Left hindlimb (tissue), 1 donor: ENCODE measurements at places on chromosomes 3 and 15.

GRCh38 chr3:79986338-79986737 is 218.5 kb upstream of the ROBO1 start:
- DNase-seq: no peak

GRCh38 chr3:48299746-48300712 is 33.4 kb downstream of the SPINK8 start:
- no peak for DNase-seq

GRCh38 chr15:98753726-98754656 is 105.7 kb downstream of the IGF1R start:
- DNase-seq: no peak

DNA sequence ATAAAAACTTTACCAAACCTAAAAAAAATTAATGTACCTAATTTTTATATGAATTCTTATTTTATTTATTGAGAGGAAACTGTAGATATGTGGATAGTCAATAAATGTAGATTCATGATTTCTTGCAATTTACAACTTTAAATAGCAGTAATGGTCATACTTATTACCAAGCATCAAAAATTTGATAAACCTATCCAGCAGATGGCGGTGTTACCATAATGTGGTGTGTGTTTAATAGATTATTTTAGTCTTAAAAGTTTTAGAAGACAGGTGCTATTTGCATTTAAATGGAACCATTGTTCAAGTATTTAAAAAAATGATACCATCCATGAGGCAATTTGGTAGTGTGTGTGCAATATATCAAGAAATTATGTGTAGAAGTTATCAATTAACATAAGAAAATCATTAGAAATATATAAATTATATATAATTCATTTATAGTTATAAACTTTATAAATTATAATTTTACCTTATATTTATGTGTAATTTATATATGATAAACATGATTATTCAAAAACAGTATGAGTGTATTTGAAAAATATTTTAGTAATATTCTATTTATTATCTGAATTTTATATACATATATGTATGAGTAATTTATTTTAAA is 176.0 kb upstream of the BCHE start:
- no peak for DNase-seq

DNA sequence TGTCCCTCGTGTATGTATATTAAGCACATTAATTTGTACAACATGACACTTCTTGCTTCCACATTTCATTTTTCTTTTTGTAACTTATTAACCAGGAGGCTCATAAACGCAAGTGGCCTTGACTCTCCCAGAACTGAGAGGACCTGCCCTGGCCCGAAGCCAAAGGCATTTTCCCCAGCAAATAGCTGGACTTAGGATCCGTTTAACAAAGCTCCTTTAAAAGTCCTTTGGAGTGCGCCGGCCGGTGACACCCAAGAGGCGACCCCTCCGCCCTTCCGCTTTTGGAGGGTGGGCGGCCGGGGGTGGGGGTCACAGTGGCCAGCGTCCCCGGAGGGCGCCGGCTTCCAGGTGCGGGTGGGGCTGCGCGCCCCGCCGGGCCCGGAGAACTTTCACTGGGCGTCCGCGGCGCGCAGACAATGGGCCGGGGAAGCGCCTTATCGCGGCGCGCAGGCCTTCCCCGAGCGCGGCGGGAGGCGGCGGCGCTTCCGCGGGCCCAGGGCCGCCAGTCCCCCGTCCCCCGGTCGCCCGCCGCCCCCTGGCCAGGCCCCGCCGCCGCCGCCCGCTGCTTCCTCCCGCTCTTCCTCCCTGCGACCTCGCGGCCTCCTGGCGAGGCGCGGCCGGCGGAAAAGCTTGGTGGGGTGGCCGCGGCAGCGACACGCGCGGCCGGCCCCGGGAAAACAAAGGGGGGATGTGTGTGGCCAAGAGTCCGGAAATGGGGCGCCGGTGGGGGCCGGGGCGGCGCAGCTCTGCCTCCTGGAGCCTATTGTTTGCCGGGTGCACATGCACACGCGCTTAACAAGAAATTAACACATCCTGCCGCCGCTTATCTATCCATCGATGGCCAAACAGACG is 613.4 kb downstream of the MCTP2 start:
- peak; percentile 81 for DNase-seq

DNA sequence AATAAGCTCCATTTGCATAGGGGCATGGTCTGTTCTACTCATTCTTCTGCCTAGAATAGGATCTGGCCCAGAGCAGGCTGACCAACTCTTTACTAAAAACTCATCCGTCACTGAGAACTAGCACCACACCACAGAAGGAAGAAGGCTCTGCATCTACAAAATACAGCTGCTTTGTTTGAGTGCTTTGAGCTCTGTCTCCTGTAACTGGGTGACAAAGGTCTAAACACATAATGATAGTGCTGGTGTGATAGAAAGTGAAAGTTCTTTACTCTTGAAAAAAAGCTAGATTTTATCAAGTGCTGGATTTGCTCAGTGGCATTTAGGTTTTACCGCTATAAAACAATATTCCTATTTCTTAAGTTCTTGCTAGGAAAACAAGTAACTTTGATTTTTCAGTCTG is 140.7 kb downstream of the FHIT start:
- DNase-seq: no peak

- no peak for DNase-seq
Measured at GRCh38 chr3:23919628-23920027, 2.7 kb downstream of the RPL15 start.

DNA sequence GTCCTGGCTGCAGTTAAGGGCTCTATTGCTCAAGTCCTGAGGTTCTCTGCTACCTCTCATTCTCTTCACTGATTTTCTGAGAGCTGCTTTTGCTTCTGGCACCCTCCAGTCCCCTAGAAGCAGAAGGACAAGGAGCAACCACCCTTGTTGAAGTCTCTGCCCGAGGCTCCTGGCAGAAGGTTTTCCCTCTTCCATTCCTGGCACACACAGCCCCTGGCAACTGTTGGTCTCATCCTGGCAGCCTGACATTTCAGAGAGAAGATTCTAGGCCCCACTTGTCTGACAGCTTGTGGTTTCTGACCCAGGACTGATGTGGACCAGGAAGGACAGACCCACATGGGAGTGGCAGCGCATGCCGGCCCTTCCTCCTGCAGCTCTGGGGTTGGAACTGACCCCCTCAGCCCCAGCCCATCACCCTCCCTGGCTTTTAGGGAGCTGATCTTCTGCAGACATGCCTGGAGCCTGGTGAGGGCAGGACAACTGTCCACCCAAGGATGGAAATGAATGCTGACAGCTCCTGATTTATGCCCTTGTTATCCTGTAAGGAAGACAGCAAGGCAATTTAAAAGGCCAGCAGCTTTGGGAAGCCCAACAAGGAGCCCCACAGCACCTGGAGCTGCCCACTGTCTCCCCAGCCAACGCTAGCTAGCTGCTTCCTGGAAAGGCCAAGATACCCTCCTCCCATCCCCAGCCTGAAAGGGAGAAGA is 13.0 kb upstream of the NTRK3 start:
- no peak for DNase-seq

- DNase-seq: no peak
Measured at GRCh38 chr15:42175671-42176070, 19.2 kb upstream of the PLA2G4F start.

- DNase-seq: no peak
Measured at GRCh38 chr15:83474578-83474977, 27.4 kb downstream of the SH3GL3 start.

GRCh38 chr3:166223120-166223519 is 385.9 kb upstream of the BCHE start:
- no peak for DNase-seq

DNA sequence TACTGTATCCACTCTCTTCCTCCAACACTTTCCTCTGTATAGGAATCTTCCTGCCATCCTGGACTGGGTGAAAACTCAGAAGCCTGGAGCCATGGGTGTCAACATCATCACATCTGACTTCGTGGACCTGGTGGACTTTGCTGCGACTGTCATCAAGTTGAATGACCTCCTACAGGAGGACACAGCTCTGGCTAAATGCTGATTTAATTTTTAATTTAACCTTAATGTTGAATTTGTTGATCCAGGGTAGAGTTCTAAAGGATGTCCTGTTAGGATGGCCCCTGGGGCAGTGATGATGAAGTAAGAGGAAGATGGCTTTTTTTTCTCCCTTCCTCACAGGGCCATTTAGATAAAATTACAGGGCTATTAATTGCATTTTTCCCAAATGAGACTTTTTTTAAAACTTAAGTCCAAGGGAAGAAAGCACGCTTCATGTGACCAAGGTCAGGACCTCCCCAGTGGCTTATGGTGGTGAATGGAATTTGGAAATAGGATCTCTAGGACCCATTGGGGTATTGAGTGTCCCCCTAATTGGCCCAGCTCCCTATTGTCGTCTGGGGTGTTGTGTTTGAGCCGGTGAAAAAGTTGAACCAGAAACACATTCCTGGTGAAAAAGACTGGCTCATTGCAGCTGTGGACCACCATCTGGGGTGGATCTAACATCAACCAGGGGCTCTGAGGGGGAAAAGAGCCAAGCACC is 125.7 kb upstream of the ZBED2 start:
- no peak for DNase-seq

DNA sequence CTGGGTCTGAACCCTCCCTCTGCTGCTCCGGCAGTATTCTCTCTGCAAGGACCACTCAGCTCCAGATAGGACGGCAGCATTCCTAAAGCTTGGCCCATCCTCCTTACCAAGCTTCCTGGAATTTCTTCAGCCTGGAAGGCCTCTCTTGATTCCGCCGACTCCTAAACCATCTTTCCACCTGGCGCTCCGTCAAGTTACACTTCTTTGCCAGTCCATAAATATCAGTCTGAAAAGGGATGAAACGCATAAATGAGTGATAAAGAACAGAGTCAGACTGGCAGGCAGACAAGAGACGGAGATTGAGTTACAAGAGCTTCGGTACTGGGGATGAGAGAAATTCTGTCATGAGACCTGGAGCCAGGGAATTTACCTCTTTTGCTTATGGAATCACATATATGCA is 44.3 kb downstream of the CERS3 start:
- DNase-seq: peak; percentile 44

DNA sequence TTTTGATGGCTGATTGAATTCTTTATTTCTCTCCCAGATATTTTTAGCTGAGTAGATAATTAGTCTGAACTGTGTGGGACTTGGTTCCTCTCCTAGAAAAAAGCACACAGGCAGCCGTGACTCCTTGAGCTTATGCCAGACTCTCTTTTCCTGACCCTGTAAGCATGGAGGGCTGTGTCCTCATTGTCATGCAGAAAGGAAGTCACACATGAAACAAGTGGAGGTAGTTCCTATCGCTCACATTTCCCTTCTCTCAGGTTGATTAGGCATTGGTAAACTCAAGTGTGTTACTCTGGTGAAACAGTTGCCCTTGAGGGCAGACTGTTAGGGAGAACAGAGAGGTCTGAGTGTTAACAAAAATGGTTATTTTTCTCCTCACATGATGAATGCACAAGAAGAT is 6.3 kb upstream of the RTP4 start:
- no peak for DNase-seq

DNA sequence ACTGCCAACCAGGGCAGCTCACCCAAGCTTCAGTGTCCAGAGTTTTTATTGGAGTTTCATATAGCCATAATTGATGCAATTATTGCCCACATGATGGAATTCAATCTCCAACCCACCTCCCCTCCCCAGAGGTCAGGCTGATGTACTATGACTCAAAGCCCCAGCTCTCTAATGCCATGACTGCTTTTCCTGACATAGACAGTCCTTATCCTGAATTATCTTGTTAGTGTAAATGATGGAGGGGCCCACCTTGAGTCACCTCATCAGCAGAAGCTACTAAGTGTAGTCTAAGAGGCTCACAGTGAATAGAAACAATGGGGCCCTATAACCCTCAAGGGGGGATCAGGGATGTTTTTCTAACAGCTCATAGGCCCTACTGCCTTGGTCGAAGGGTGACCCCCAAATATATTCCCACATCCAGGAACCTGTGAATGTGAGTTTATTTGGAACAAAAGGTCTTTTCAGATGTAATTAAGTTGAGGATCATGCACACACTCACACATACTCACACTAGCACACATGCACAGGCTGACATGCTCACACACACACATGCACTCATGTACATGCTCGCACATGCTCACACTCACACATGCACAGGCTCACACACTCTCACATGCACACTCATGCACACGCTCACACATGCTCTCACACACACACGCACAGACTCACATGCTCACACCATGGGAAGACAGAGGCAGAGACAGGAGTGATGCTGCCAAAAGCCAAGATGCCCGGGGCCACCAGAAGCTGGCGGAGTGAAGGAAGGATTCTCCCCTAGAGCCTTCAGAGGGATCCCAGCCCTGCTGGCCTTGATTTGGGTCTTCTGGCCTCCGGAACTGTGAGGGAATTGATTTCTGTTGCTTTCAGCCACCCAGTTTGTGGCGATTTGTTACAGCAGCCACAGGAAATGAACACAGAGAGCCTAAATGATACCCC is 131.2 kb upstream of the SMAD3 start:
- DNase-seq: no peak

DNA sequence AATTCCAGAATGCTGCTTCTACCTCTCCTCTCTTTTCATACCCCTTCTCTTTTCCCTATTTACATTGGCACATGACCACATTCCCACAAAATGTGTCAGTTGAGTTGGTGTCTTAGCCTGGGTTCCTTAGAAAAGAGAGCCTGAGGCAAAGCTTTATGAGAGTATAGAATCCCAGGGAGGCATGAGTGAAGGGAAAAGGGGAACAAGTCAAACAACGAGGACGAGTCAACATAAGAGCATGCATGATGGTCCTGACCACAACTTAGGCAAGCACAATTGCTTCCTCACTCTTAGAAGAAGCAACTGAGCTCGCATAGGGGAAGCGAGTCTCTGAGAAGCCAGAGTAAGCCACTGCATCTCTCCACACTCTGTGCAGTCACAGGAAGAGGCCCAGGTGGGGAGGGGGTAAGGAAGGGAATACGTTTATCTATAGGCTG is 15.4 kb upstream of the ZNF774 start:
- DNase-seq: no peak

DNA sequence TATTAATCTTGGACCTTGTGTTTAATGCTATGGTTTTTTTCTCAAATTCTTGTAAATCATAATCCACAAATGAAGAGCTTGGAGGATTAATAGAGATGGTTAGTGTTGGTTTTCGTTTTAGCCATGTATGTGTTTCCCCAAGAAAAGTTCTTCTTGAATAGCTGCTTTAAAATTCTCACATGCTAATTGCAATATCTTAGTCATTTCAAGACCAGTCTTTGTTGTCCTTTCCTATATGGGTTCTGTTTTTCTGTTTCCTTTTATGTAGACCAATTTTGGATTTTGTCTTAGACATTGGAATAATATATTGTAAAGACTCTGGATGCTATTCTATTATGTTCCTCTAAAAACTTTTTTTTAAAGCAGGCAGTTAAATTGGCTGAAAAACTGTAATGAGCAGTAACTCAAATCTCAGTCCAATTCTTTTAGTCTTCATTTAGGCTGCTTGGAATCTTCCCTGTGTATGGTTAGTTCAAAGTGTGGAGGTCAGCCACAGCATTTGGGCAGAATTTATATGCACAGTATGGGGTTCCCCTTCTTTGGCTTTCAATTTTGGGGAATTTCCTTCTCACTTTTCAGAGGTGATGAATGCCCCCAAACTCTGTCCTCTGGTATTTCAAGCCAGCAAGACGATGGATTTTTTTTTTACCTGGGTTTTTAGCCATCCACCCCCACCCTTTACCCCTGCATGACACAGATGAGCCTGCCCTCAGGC is 39.1 kb upstream of the DNAJC13 start:
- DNase-seq: no peak

DNA sequence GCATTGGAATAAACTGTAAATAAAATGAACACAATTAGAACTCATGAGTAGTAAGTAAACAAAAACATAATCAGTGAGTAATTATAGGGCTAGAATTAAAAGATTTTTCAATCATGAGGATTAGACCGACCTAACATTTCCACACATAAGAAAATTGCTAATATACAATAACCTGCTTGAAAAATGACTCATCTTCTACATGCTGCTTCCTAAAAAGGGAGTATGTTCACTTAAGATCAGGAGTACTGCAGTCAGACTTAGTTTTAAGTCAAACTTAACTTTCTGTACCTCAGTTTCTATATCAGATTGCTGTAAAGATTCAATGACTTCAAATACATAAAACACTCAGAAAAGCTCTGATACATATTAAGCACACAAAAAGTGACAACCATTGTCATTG is 22.6 kb upstream of the NEK10 start:
- no peak for DNase-seq
